ENCODE measurements at places on chromosomes 3 and 15. TPM values are rescaled to one million over a fixed set of nuclear protein-coding genes. Genes with fewer than 3 reads are reported as not detected.

Gene HAUS2
- total RNA-seq = 24.4 TPM

Gene CORO2B
- not detected for total RNA-seq

Gene ERICH6
- total RNA-seq = not detected

Gene A4GNT
- total RNA-seq = not detected

Gene GPR62
- total RNA-seq = not detected

Gene CEP63
- total RNA-seq = 22.0 TPM

Gene CCRL2
- total RNA-seq = 10.6 TPM

GRCh38 chr3:12409684-12410596 lies 74.3 kb upstream of the TSEN2 start:
- DNase-seq = no peak

DNA sequence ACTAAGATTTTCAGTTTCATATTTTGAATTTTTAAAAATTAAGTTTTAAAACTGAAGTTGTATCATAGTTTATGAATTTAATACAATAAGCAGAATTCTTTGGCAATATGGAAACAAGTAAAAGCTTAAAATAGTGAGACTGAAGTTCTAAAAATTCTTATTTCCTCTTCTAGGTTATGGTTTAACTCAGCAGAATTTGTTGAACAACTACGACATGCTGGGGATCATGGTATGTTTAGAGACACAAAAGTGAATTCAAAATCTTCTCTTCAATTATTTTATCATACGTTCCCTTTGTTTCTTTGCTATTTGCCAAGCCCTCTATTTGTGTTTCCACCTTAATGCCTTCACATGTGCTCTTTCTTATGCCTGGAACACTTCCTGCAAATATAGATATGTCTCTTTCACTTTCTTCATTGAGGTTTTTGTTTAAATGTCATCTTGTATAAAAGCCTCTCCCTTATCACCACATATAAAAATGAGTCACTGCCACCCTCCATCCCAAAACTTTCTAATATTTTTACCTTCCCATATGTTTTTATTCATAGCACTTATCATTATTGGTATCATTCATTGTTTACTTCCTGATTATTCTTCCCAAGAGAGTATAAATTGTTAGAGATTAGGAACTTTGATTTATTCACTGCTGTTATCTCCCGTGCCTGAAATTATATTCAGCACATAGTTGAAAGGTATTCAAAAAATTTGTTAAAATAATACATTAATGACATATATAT lies 6.4 kb downstream of the SUCNR1 start:
- DNase-seq = no peak

GRCh38 chr3:8460815-8461456 lies 40.7 kb upstream of the LMCD1 start:
- no peak for DNase-seq

- no peak for DNase-seq
Observed at GRCh38 chr15:100129677-100130076, 212.1 kb downstream of the ADAMTS17 start.

- DNase-seq = no peak
Observed at GRCh38 chr3:134904241-134904771, 109.2 kb downstream of the EPHB1 start.

DNA sequence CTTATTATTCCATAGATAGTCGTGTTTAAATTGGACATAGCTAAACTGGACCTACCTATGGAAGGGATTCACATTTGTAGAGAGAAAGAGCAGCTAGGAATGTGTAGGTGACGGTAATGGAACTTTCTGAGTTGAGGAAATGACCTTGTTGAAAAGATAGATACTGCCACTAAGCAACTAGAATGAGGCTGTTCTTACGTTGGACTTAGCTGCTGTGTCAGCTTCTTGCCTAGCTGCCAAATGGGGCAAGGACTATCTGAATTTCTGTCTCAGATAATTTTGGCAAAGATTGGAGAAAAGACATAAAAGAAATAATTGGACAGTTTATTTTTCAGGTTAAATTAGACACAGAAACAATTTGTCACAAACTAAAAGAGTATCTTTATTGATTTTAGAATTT lies 68.8 kb downstream of the MEF2A start:
- DNase-seq = no peak

DNA sequence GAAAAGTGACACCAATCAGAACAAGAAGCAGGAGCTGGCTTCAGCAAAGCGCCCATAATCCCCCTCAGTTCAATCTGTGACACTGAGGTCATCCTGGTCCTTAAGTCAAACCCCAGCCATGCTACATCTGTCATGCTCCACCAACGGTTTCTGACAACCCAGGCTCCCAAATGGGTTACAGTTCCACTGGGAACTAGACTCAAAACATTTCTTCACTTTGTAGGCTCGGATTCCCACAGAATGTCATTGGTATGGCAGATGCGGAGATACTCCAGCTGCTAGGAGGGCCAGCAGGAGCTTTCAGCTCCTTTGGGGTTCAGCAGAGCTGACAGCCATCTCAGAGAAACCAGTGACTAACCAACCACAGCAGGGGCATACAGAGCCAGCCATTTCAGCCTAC lies 48.9 kb downstream of the SUMF1 start:
- DNase-seq = no peak

GRCh38 chr3:174477491-174477890 lies 381.6 kb upstream of the NAALADL2 start:
- DNase-seq = no peak

Data from CD4-positive, CD25-positive, alpha-beta regulatory T cell (primary cell).